ENCODE measurements at places on chromosomes 7 and 10. TPM values are rescaled to one million over a fixed set of nuclear protein-coding genes. Genes with fewer than 3 reads are reported as not detected.
A peak's percentile ranks its signal among the peaks of the same experiment; 100 is the strongest.

GRCh38 chr7:40983111-40983510 lies 719.8 kb downstream of the INHBA start:
- no peak overlapping the region for H3K4me3 ChIP-seq
- no peaks in the 10 kb centered on the region for H3K36me3 ChIP-seq
- DNase-seq, result no peak
- H3K27ac ChIP-seq, result no peak overlapping the region
- no peaks in the 10 kb centered on the region for H3K27me3 ChIP-seq

- DNase-seq, result no peak
- H3K27ac ChIP-seq, result no peak overlapping the region
- H3K36me3 ChIP-seq, result no peaks in the 10 kb centered on the region
- H3K27me3 ChIP-seq, result no peaks in the 10 kb centered on the region
- H3K4me1 ChIP-seq, result peaks cover 87% of the 10 kb centered on the region
These were observed 7.1 kb downstream of the JAZF1 start for GRCh38 chr7:28173531-28173930.

GRCh38 chr10:34638406-34639054 lies 176.6 kb downstream of the PARD3 start:
- peak; percentile 25 for DNase-seq
- H3K27ac ChIP-seq, result no peak overlapping the region
- H3K36me3 ChIP-seq, result no peaks in the 10 kb centered on the region
- no peak overlapping the region for H3K4me3 ChIP-seq
- no peaks in the 10 kb centered on the region for H3K27me3 ChIP-seq
- peaks cover 9% of the 10 kb centered on the region for H3K4me1 ChIP-seq

IQCE gene
- 1.3 TPM for polyA plus RNA-seq

GRCh38 chr7:35848725-35849124 lies 47.9 kb downstream of the SEPTIN7 start:
- peaks cover 7% of the 10 kb centered on the region for H3K36me3 ChIP-seq
- H3K27ac ChIP-seq, result peak overlapping the region; percentile 41
- H3K27me3 ChIP-seq, result no peaks in the 10 kb centered on the region
- DNase-seq, result no peak
- H3K4me1 ChIP-seq, result peaks cover 25% of the 10 kb centered on the region
- H3K4me3 ChIP-seq, result no peak overlapping the region

Measured in naive B cell (primary cell).